Stimulated activated CD4-positive, alpha-beta T cell treated with anti-CD3 and anti-CD28 coated beads, Interleukin-12 subunit alpha, Interleukin-12 subunit beta, amount 100 ng/mL, for 48 hours (primary cell): ENCODE measurements at places on chromosomes 5 and 9.

DNA sequence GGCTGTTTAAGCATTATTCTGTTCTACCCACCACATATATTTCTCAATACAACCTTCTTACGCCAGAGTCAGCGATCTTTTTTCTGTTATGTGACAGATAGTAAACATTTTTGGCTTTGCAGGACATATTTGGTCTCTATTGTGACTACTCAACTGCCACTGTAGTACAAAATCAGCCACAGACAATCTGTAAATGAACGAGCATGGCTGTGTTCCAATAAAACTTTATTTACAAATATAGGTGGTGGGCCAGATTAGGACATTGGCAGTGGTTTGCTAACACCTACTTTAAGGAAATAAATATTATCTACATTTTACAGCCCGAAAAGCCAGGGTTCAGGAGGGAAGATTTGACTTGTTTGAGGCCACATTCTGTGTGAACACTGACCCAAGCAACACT is 40.2 kb upstream of the FBXW11 start:
- no peak for DNase-seq

DNA sequence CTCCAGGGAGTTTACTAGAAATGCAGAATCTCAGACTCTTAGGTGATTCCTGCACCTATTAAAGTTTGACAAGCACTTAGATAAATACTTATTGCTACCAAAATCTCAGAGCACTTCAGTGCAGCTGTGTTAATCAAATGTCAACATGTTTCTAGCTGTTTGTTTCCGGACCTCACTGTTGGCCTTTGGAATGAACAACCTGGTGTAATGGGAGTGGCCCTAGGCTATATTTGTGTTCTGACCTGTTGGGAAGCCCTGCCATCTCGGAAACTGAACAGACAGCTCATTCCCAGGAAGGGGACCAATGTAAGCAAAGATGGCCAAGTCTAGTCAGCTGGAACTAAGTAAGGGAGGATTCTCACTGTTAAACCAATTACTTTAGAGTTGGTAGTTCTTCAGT is 145.0 kb upstream of the SLC28A3 start:
- no peak for DNase-seq

GRCh38 chr9:112065806-112066606 is 109.1 kb downstream of the SUSD1 start:
- no peak for DNase-seq

DNA sequence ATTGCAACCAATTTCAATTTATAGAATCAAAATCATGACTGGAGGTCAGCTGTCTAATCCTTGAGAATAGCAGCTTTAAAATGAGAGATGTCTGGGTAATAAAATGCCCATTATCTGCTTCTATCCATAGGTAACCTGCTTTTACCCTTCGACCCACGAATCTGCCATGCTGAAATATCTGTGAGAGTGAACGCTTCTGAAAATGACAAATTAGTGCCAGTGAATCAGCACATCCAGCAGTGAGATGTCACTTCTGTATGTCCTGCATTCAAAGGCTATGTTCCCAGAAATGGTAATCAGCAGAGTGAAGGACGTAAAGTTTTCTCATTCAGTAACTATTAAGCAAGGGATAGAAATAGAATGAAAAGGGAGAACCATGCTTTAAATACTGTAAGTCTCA is 532.4 kb upstream of the ITGA1 start:
- no peak for DNase-seq

GRCh38 chr9:13179257-13179656 is 100.2 kb downstream of the MPDZ start:
- DNase-seq, result no peak

DNA sequence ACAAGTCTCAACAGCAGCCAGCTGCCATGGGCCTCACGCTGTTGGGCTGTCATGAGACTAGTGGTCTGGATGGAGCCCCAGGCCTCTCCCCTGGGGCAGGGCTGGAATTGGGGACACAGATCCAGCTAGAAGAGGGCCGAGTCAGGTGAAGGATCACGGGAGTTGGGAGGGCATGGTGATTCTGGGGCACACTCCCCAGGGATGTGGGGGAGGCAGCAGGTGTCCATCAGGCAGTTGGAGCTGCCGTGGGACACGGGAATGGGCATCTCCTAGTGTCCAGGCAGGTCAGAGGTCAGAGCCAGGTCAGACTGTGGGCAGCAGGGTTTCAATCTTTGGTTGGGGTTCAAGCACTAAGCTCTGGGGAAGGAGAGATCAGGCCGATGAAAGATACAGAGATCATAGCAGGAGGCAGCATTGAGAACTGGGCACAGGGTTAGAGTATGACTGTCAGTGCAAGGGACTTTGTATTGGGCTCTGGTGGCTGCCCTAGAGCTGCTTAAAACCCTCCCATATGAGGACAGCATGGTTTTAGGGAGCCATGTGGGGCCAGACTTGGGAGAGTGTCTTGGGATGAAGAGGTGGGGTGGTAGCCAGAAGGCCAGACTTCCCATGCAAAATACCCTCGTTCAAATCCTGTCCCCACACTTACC is 59.2 kb downstream of the ARHGEF37 start:
- DNase-seq, result no peak

DNA sequence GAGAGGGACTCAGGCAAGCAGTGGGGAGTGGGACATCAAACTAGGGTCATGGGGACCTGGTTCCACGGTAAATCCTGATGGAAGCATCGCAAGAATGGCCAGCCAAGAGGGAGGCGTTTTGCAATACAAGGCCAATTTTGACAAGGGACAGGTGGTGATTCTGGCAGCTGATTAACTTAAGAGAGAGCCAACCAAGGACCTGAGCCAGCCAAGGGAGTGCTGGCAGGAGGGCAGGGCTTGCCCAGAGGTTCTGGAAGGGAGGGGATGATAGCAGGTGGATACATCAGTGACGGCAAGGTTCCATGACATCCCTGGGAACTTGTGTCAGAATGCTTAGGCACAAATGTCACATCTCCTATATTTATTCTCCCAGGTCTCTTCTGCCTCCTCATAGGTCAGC is 32.8 kb upstream of the PUM3 start:
- DNase-seq, result no peak

- DNase-seq, result no peak
Measured at GRCh38 chr5:76166886-76167576, 83.8 kb downstream of the SV2C start.

DNA sequence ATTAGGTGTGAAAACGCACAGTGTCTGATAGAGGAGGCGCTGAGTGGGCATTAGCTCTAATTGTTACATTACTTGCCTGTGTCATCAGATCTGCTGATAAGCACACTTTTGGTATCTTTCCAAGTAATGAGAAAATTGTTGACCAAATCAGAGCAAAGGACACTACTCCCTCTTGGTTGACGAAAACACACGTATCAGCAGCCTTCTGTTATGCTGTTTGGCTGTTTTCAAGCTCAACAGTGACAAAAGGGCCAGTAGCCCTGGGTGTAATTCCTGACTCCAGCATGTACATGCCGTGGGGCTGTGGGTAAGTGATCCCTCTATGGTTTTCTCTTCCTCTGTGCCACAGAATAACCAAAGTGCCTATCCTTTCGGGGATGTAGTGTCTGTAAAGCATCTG is 151.4 kb downstream of the AUH start:
- no peak for DNase-seq

DNA sequence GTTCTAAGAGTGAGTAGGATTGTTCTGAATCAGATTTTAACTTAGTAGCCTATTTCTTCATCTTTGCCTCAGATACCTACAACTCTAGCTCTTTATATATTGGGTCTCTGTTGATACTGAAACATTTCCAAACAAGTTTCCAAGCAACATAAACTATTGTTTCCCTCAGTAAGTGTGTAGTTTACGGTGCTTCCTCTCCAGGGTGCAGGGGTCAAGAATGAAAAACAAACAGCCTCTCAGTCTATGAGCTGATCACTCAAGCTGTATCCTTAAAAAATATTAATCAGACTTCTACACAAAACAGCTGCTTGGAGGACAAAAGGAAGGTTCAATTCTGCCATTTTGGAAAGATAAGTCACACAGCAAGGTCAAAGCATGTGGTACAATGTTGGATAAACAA is 75.0 kb downstream of the ADAMTS12 start:
- no peak for DNase-seq
